ENCODE measurements at places on chromosomes 1 and 21.
A peak's percentile ranks its signal among the peaks of the same experiment; 100 is the strongest.

DNA sequence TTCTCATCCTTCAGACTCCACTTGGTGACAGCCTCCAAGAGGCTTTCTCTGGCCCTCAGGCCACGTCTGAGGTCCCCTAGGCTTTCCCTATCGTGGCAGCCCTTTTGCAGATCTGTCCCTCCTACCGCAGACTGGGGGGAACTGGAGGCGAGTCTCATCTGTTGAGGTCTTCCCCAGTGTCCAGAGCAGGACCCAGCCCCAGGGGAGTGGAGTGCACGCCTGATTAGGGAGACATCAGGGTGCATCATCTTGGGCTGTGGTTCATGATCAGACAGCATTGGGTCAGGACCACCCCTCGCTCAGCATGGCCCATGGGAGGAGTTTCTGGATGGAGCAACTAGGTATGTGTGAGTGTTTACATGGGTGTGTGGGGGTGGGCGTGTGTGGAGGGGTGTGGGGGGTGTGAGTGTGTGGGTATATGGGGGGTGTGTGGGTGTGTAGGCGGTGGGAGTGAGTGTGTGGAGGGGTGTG lies 8.5 kb upstream of the MATN1 start:
- no peak for DNase-seq

GRCh38 chr1:162025541-162025940 lies 1.9 kb upstream of the OLFML2B start:
- no peak for DNase-seq

DNA sequence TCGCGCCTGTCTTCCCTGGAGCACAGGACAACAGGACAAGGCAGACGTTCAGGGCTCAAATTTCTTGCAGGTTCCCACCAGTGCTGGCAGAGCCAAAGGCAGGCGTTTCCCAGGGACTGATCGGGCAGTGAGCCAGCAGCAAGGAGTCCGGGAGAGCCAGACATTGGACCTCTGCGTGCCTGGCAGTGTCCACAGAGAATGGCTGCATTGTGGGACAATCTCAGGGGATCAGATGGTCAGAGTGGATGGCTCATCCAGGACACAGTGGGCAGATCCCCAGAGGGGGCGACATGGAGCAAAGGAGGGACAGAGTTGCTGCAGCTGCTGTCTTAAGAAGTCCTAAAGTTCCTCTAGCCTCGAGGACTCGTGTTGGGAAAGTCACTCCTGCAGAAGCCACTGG lies 4.6 kb downstream of the TMEM63A start:
- no peak for DNase-seq

DNA sequence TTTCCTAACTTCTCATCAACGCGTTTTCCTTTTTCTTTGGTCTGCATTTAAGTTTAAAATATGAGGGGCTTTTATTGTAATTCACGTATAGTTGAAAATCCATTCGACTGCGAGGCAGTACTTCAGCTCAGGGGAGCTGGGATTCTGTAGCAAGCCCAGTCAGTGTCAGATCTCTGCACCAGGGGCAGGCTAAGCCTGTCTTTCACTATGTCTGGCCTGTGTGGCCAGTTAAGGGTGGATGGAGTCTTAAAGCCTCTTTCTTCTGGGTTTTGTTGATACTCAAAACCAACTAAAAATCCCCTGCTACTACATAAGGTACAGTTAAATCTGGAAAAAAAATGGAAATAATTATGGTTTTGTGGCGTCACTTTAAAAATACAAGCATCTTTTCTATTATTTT lies 124.7 kb downstream of the TYW3 start:
- DNase-seq: no peak

- no peak for DNase-seq
Observed at GRCh38 chr1:19981170-19981506, 1.7 kb upstream of the PLA2G2A start.

- no peak for DNase-seq
Observed at GRCh38 chr1:176416777-176417176, 46.2 kb upstream of the PAPPA2 start.

DNA sequence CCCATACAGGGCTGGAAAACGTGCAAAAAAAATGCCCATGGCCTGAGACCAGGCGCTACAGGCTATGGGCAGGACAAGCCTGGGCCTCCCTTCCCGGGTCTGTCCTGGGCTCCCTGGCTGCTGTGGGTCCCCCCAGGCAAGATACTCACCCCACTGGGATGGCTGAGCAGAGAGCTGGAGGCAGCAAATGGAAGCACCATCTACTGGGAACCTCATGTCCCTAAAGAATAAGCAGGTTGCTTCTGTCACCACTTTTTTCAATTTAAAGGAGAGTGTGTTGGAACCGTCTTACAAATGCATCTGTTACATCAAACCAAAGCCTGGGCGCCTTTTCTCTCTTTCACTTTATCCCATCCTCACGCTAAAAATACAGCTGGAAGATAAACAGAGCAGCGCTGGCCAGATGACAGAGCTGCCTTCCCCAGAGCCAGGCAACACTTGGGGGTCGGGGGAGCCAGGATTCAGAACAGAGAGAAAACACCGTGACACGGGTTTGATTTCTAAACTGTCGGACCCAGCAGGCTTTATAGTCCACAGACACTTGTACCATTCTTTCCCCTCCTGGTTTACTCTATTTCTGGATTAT lies 262.1 kb upstream of the VAMP3 start:
- no peak for DNase-seq

DNA sequence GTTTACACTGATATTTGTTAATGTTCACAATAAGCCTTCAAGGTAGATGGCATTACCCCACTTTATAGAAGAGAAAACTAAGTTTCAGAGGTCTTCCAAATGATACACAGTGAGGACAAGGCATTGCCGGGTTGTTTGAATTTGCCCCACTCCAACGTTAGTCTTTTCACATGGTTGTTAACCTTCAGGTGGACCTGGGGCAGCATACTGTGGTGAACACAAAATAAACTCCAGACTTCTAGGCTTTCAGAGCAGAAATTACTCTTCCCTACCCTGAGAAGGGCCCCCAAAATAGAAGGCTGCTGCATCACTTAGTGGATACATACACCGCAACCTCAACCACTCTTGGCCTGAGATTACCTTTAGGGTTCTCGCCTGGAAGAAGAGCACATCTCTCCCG lies 3.4 kb upstream of the KHDRBS1 start:
- no peak for DNase-seq

DNA sequence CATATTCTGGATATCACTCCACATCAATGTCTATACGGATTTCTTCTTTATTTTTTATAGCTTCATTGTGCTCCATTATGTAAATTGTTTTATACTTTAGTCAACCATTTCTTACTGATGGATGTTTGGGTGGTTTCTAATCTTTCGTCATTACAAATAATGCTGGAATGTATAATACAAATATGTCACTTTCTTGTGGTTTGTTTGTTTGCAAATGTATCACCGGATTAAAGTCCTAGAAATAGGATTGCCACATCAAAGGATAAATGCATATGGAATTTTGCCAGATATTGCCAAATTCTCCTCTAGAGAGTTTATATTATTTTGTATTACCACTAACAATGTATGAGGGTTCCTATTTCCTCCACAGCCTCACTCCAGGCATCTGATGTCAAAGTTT lies 48.7 kb upstream of the PRDM2 start:
- DNase-seq: no peak

- DNase-seq: peak; percentile 84
Observed at GRCh38 chr1:93080179-93080823, 1.2 kb downstream of the MTF2 start.

- no peak for DNase-seq
Observed at GRCh38 chr1:40312238-40313205, 4.6 kb downstream of the COL9A2 start.

DNA sequence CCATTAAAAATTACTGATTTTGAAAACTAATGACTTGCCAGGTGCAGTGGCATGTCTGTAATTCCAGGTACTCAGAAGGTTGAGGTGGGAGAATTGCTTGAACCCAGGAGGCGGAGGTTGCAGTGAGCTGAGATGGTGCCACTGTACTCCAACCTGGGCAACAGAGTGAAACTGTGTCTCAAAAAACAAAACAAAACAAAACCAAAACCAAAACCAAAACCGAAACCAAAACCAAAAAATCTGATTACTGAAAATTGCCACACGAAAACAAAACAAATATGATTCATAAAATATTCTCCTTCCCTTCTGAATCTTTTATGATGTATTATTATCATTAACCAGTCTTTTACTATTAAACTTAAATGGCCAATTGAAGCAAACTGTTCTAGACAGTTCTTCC lies 74.1 kb downstream of the SERINC2 start:
- DNase-seq: no peak

DNA sequence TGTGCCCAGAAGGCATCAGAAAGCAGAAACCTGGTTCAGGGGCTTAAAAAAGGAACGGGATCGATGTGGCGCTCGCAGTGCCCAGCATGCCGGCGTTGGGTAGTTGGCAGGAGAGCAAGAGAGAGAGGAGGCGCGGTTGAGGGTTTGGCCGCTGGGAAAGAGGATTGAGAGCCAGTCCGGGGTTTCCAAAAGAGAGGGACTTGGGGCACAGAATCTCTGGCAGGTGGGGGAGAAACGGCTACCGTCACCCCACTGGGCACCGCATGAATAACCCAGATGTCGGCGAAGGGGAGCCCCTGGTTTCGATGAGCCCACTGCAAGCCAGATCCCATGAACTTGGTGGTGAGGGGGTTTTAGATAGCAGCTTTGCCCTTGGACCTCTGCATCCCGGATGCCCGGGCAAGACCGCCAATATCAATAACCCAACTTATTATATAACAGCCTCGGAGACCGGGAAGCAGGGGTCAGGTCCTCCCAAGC lies 60.4 kb upstream of the ACOT11 start:
- DNase-seq: peak; percentile 54

GRCh38 chr21:44051462-44051941 lies 39.4 kb downstream of the TRAPPC10 start:
- no peak for DNase-seq

GRCh38 chr21:35239811-35240219 lies 190.7 kb upstream of the RUNX1 start:
- DNase-seq: peak; percentile 82

DNA sequence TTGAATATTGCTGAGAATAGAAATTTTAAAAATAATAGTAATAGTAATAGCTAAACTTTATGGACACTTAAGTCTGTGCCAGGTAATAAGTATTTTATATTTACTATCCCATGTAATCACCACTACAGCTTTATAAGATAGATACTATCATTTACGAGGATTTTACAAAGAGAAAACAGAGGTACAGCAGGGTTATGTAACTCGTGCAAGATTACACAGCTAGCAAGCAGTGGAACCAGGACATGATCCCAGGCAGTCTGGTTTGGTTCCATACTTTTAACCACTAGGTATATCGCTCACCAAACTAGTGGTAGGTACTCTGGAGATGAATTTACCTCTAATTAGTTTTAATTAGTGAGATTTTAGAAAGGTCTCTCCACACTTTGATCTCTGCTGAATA lies 42.5 kb downstream of the SPAG17 start:
- no peak for DNase-seq
